ENCODE measurements at places on chromosomes 1 and 21. TPM values are rescaled to one million over a fixed set of nuclear protein-coding genes. Genes with fewer than 3 reads are reported as not detected.

PLPPR4 gene
- total RNA-seq = 2.1 TPM

FLG2 gene
- total RNA-seq = not detected

LCE1E gene
- total RNA-seq = not detected

TMEM81 gene
- total RNA-seq = 2.3 TPM

GRCh38 chr1:98133131-98133530 lies 212.3 kb upstream of the DPYD start:
- peak; percentile 68 for DNase-seq

- DNase-seq = no peak
Observed at GRCh38 chr1:192801451-192801850, 7.4 kb upstream of the RGS2 start.

DNA sequence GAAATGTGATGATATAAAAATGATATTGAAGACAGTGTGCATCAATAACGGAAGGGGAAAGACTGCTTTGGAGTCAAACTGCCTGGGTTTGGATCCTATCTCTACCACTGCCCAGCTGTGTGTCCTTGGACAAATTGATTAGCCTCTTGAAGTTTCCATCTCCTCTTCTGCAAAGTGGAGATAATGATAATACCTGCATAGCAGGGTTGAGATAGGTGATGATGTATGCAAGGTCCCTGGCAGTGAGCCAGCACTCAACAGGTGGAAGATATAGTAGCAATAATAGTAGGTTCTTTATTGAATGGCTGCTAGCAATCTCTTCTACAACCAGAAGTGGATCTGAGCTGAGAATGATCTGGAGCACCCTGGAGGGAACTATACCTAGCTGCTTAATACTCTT lies 166.7 kb downstream of the MIS18A start:
- no peak for DNase-seq

- no peak for DNase-seq
Observed at GRCh38 chr1:172717722-172718465, 59.0 kb downstream of the FASLG start.

- peak; percentile 61 for DNase-seq
Observed at GRCh38 chr1:31663622-31664452, 19.2 kb upstream of the PEF1 start.

GRCh38 chr1:60133000-60133673 lies 59.6 kb upstream of the C1orf87 start:
- DNase-seq = peak; percentile 64

GRCh38 chr21:30227633-30228404 lies 11.9 kb upstream of the CLDN8 start:
- DNase-seq = peak; percentile 2

DNA sequence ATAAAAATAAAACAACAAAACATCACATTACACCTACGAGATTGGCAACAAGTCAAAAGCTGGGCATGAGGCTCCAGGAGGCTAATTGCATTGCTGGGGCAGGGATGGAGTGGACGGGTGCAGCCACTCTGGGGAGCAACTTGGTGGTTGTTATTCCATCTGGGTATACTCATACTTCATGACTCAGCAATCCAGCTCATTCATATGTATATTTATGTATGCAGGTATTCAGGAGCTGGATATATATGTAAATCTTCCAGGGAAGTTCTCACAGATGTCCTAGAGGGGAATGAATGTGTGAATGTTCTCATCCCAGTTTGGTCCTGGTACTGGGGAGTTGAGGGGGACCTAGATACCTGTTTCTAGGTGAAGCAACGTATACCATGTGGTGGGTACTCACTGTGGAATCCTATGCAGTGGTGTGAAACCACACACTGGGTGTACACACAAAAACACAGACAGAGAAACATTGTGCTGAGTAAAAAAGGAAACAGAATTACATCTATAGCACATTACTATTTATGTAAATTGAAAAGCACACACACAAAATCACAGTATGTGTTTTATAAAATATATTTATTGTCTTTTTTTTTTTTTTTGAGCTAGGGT lies 79.7 kb upstream of the RAB4A start:
- DNase-seq = no peak

GRCh38 chr1:43990271-43991199 lies 864 bp upstream of the CCDC24 start:
- no peak for DNase-seq

- no peak for DNase-seq
Observed at GRCh38 chr1:168301664-168302320, 21.1 kb downstream of the TBX19 start.

Data from myocyte (in vitro differentiated cells).